Left ventricle myocardium superior (tissue), 1 donor: ENCODE measurements at places on chromosomes 4 and X. TPM values are rescaled to one million over a fixed set of nuclear protein-coding genes. Genes with fewer than 3 reads are reported as not detected.

DNA sequence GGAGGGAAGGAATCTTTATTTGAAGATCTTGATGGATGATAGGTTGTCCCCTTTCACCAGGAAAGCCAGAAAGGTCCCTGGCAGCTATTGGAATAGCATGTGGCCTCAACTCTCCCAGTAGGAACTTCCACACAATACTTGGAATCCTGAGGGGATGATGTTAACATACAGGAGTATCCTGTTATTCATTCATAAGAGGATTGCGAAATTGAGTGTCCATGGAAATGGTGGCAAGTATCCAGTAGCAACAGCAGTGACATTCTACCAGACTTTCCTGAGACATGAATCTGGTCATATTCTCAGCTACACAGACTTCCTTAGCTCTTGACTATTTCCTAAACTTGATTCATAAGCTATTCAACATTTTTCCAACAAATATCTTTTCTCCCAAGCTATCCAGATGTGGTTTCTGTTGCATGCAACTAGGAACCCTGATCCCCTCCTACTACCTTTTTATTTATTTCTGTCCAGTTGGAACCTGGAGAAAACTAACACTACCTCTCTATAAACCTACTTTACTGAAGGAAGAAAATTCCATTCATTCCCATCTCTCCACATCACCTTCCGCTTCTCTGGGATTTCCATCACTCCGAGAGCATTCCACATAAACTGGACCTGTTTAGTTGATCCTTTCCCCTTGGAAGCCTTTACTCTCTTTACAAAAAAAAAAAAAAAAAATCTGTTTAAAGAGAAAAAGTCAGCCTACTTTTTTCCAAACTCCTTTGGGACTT is 101.8 kb downstream of the ANXA5 start:
- no peak for DNase-seq

DNA sequence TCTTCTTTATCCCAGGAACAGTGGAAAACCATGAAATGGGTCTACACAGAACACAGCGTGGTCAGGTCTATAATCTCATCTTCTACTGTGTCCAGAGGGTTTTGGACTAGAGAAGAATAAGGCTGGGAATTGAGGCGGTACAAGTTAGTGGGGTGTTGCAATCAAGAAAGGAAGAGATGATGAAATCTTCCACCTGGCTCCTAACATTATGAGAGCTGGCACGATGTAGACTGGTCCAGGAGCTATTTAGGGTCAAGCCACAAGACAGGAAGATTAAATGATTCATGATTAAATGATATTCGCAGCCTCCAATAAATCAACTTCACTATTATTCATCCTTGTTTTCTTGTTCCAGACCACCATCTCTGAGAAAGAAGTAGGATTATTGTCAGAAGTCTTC is 88.0 kb downstream of the ARSF start:
- no peak for DNase-seq

DNA sequence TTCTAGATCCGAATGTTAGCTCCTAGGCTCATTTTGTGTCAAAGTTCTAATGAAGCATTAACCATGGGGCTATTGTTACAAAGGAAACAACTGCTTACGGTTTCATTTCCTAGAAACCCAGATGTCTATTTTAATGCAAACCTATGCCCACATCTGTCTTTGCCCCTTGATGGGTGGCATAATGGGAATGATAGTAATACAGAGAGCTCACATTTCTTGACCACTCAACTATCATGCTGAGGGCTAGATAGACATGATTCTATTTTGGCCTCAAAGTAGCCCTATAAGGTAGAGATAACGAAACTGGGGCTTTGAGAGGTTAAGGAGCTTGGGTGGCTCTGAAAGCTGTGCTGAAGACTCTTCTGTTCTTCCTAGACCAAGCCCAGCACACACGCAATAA is 1.9 kb downstream of the TLR7 start:
- no peak for DNase-seq

Gene MED28
- total RNA-seq, result 23.4 TPM

Gene WDR45
- total RNA-seq, result 65.4 TPM

DNA sequence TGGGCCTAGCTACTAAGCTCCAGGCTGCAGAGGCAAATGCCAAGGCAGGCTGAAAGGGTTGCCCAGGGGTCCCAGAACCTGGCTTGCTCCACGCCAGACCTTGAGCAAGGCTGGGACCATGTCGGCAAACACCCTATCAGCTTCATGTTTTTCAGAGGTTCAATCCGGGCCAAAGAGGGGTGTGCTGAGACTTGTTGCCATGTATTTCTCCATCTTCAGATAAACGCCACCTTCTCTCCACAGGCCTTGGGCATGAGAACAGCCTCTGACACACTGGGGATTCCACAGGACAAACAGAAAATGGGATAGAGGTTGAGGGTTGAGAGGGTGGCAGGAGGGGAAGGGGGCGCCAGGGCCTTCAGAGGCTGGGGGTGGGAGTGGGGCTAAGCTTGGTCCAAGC is 8.6 kb downstream of the PJA1 start:
- DNase-seq, result no peak

- no peak for DNase-seq
Observed at GRCh38 chr4:156767911-156768415, 203.6 kb downstream of the PDGFC start.
